Activated naive CD8-positive, alpha-beta T cell treated with anti-CD3 and anti-CD28 coated beads, Interleukin-2, amount 10 ng/mL, durations not matched to agents 7 days and 5 days (primary cell): ENCODE measurements at places on chromosomes 1 and 21.

DNA sequence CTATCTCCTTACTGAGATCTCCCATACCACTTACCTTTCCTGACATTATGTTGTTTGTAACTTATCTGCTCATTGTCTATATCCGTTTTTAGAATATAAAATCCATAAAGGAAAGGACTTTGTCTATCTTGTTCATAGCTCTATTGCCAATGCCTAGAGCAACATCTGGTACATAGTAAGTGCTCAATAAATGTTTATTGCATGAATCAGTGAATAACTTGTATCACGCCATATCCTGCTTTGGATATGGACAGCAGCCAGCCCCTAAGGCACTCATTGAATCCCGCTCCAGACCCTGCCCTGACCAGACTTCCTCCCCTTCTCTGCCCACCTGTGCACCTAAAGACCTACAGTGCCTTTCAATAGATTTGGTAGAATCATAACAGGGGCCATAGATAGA lies 298.1 kb upstream of the PLXNA2 start:
- no peaks in the 10 kb centered on the region for H3K36me3 ChIP-seq
- H3K27ac ChIP-seq = no peak overlapping the region
- no peak overlapping the region for H3K4me3 ChIP-seq
- no peaks in the 10 kb centered on the region for H3K4me1 ChIP-seq
- peaks cover 3% of the 10 kb centered on the region for H3K27me3 ChIP-seq

- H3K36me3 ChIP-seq = no peaks in the 10 kb centered on the region
- H3K4me1 ChIP-seq = no peaks in the 10 kb centered on the region
- no peak for DNase-seq
- H3K4me3 ChIP-seq = no peak overlapping the region
- H3K27ac ChIP-seq = no peak overlapping the region
- H3K27me3 ChIP-seq = no peaks in the 10 kb centered on the region
These were observed 15.1 kb downstream of the OR6F1 start for GRCh38 chr1:247701338-247701737.

- H3K27ac ChIP-seq = no peak overlapping the region
- no peak overlapping the region for H3K4me3 ChIP-seq
- H3K27me3 ChIP-seq = no peaks in the 10 kb centered on the region
- no peaks in the 10 kb centered on the region for H3K36me3 ChIP-seq
These were observed 104.1 kb downstream of the CDC42BPA start for GRCh38 chr1:227214207-227214606.

- no peaks in the 10 kb centered on the region for H3K4me1 ChIP-seq
- no peaks in the 10 kb centered on the region for H3K27me3 ChIP-seq
- no peak overlapping the region for H3K27ac ChIP-seq
These were observed 210.6 kb upstream of the ADGRL2 start for GRCh38 chr1:81590171-81590570.

DNA sequence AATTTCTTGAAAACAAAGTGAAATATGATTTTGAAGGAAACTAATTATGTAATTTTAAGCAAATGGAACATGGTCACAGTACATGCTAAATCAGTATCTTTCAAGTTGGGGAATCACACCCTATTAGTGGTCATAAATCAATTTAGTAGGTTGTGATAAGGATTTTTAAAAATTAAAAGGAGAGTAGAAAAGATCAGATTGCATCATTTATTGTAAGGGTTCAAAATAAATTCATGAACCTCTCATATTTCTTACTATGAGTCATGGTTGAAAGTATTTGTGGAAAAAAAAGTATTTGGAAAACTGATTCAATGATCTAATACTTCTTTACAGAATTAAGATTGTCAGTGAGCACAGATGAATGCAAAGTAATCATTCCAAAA lies 14.6 kb downstream of the ADSS2 start:
- no peaks in the 10 kb centered on the region for H3K27me3 ChIP-seq
- H3K36me3 ChIP-seq = peaks cover 25% of the 10 kb centered on the region
- H3K4me3 ChIP-seq = no peak overlapping the region
- no peak overlapping the region for H3K27ac ChIP-seq
- no peak for DNase-seq

GRCh38 chr1:203478231-203478630 lies 2.6 kb downstream of the PRELP start:
- H3K36me3 ChIP-seq = no peaks in the 10 kb centered on the region
- H3K4me1 ChIP-seq = peaks cover 10% of the 10 kb centered on the region
- DNase-seq = no peak
- H3K27ac ChIP-seq = no peak overlapping the region

GRCh38 chr1:153652805-153653500 lies 5.5 kb upstream of the SNAPIN start:
- H3K36me3 ChIP-seq = no peaks in the 10 kb centered on the region
- peaks cover 16% of the 10 kb centered on the region for H3K4me1 ChIP-seq
- H3K27me3 ChIP-seq = no peaks in the 10 kb centered on the region
- peak; percentile 3 for DNase-seq
- no peak overlapping the region for H3K27ac ChIP-seq
- no peak overlapping the region for H3K4me3 ChIP-seq
